ENCODE measurements at places on chromosomes 7 and 10.
A peak's percentile ranks its signal among the peaks of the same experiment; 100 is the strongest.

GRCh38 chr7:76381814-76382213, 23.0 kb upstream of the YWHAG start:
- no peak for DNase-seq

- no peak for DNase-seq
Measured at GRCh38 chr10:89887406-89887805, 186.0 kb downstream of the KIF20B start.

- peak; percentile 98 for DNase-seq
Measured at GRCh38 chr10:70664702-70665195, 7.6 kb upstream of the ADAMTS14 start.

GRCh38 chr10:44950326-44951225, 9.0 kb upstream of the RASSF4 start:
- DNase-seq: no peak

DNA sequence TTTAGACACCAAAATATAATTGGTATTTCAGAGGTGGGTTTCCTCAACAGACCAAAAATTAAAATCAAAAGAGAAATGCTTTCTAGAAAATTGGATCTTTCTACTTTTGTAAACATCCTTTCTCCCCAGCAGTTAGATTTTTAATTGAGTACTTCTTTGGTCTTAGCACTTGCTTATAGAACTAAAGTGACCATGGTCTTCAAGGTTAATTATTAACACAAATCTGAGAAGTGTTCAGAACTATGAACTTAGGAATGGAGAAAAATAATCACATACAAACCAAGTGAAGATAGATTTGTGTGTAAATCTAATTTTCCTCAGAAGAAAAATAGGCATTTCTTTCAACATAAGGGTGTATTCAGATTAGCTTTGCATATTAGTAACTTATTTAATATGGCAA, 355.4 kb downstream of the ELMO1 start:
- no peak for DNase-seq

DNA sequence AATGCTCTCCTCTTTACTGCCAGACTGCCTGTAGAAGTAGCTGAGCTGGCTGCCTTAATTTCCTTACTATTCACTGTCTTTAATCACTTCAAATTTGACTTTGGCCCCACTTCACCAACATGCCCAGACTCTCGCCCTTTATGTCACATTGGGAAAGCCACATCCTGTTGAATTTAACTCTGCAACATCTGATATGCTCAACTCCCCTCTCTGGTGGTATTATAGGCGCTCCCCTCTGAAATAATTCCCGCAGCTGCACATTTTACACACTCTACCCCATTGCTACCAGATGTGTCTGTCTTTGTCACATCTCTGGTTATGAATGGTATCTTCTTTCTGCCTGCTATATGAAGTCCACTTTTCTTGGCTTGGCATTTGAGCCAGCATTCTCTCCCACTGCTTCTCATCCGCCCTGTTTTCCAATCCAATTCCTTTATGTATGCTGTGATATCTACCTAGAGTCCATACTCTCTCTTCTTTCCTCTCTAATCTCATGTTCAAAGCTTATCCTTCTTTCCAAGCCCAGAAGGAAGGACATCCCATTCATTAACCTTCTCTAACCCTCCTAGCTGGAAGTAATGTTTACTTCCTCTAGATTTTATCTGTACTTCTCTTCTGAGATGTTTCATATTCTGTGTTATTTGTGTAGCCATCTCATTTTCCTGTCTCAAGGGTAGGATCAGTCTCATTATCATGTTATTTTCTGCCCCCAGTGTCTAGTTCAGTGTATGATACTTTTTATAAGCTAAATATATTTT, 134.5 kb downstream of the ST7 start:
- DNase-seq: no peak

DNA sequence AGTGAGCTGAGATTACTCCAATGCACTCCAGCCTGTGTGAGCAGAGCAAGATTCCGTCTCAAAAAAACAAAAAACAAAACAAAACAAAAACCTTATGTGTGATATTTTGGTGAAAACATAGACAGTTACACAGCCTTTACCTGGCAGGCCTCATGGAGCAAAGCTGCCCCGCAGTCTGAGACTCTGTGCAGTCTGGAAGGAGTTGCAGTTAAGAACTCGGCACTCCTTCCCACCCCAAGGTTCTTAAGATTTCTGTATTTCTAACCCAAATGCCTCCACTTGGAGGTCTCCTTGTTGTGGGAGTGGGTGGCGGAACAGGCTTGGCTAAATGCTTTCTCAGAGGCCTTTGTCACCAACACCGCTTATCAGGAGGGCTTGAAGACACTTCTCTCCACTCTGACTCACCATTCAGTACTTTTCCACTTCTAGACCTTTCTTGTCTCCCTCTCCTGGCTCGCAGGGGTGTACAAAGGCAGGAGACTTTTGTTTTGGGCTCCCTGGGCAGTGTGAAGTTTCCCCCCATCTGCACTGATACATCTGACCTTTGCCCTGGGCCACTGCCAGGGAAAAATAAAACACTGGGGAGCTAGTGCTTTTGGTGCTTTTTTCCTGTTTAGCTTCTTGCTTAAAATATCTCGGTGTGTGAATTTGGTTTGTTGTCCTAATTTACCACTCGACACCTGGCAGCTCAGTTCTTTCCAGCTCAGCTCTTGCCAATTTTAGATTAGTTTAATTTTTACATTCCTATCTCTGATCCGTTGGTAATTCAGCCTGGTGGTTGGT, 51.3 kb upstream of the MAGI2 start:
- DNase-seq: peak; percentile 33

DNA sequence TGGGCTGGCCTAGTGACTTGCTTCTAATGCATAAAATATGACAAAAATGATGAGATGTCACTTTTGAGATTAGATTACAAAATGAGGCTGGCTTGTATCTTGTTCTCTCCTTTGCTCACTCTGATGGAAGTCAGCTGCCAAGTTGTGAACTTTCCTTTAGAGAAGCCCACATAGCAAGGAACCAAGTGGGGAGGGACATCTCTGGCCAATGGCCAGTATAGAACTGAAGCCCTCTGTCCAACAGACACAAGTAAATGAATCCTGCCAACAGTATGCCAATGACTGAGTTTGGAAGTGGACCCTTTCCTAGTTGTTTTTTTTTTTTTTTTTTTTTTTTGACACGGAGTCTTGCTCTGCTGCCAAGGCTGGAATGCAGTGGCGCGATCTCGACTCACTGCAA, 3.3 kb downstream of the ZC3HC1 start:
- no peak for DNase-seq

DNA sequence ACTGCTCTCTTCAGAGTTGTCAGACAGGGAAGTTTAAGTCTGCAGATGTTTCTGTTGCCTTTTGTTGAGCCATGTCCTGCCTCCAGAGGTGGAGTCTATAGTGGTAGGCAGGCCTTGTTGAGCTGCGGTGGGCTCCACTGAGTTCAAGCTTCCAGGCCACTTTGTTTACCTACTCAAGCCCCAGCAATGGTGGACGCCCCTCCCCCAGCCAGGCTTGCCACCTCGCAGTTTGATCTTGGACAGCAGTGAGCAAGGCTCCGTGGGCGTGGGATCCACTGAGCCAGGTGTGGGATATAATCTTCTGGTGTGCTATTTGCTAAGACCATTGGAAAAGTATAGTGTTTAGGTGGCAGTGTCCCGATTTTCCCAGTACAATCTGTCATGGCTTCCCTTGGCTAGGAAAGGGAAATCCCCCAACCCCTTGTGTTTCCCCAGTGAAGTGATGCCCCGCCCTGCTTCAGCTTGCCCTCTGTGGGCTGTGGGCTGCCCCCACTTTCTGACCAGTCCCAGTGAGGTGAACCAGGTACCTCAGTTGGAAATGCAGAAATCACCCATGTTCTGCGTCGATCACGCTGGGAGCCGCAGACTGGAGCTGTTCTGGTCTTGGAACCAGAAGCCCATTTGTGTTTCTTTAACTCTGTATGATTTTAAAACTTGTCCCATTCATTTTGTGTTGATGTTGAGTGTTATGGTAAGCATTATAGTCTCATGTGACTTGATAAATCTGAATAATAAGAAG, 89.2 kb upstream of the CALCR start:
- no peak for DNase-seq

- DNase-seq: no peak
Measured at GRCh38 chr7:34156336-34156735, 251.0 kb downstream of the BMPER start.

GRCh38 chr7:135977742-135978066, 545 bp upstream of the MTPN start:
- no peak for DNase-seq

GRCh38 chr10:115657161-115657860, 564.1 kb downstream of the ATRNL1 start:
- DNase-seq: peak; percentile 39

- DNase-seq: no peak
Measured at GRCh38 chr7:158538156-158538946, 49.3 kb downstream of the PTPRN2 start.

DNA sequence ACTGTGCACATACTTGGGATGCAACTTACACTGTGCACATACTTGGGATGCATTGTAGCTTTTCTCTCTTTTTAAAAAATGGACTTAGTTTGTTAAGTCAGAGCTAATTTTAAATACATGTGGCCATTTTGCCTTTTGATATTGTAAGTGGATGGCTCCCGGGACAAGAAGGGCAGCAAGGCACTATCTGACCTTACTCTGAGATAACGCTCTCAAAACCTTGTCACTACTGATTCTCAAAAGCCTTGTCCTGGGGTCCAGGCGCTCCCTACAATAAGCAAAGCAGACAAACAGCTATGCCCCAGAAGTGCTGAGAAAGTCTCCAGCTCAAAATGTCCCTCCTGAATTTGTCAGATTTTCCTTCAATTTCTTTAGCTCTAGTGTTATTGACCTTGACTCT, 66.9 kb upstream of the CACNB2 start:
- DNase-seq: no peak

DNA sequence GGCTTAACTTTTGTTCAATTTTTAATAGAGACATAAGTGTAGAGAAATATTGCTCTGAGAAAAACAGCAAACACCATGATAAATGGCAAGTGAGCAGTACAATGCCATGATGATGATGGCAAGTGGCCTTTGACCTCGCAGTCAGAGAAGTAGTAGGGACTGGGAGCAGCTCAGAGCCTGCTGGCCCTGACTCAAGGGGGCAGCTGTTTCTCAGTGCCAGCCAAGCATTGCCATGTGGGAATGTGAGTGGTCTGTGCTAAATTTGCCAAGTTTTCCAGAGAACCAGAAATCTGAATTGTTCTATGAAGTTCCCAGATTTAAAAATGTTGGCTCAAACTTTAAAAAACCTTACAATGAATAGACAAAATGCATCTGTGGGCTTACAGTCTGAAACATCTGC, 187.9 kb downstream of the BICC1 start:
- DNase-seq: no peak

DNA sequence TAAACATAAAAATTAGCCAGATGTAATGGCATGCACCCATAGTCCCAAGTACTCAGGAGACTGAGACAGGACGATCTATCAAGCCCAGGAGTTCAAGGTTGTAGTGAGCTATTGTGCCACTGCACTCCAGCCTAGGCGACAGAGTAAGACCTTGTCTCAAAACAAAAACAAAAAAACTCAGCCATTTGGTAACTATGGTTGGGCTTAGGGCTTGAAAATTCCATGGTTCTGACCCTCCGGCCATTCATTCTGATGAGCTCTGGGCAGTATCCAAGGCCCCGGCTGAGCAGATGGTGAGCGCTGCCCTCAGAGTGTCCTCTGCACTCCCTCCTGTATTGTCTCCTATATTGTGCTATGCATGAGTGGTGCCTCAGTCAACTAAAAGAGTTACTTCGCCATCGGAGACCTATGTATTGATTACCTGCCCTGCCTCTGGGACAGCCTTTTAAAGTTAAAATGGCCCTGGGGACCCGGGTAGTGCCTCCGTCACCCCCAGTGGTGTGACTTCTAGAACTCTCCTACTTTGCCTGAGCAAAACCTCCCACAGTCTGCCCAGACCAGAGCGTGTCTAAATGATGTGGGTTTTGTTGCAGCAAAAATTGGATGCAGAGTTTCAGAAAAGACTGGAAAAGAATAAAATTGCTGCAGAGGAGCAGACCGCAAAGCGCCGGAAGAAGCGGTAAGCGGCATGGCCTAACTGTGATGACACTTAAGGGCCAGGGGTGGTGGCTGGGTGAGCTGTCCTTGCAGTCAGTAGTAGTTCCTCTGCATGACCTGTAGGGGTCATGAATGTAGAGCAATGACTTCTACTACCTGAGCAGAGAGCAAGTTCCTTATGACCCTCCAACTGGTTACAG, 8.1 kb downstream of the PRKRIP1 start:
- peak; percentile 73 for DNase-seq

DNA sequence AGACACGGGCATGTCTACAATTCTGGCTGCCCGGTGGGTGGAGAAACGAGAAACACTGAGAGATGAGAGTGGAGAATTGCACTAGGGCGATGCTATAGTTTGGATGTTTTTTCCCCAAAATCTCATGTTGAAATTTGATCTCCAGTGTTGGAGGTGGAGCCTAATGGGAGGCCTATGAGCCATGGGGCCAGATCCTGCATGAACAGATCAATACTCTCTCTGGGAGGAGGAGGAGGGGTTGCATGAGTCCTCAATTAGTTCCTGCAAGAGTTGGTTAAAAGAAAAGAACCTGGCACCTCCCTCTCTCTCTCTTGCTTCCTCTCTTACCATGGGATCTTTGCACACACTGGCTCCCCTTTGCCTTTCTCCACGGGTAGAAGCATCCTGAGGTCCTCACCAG, 299.1 kb downstream of the CALN1 start:
- DNase-seq: no peak

GRCh38 chr7:471191-471865, 48.3 kb downstream of the PDGFA start:
- no peak for DNase-seq

DNA sequence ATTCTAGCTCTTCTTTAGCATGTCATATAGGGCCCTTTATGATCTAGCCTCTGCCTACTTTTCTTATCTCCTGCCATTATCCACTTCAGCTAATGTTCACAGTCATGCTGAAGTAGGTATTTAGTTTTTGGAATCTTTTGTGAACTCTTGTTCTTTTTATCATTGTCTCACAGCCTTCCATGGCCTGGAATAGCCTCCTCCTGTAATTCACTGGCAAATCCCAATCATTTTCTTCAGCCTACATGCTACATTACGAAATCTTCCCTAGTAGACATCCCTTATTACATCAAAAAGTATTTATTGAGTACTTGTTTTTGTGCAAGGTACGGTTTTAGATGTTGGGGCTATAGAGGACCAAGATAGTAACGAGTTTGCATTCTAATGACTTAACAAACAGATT, 3.4 kb upstream of the KIF20B start:
- no peak for DNase-seq

- DNase-seq: no peak
Measured at GRCh38 chr7:10483671-10484070, 490.0 kb upstream of the PHF14 start.

All from RCC 7860 (cell line).